ENCODE measurements at places on chromosomes 1 and 21.
A peak's percentile ranks its signal among the peaks of the same experiment; 100 is the strongest.

DNA sequence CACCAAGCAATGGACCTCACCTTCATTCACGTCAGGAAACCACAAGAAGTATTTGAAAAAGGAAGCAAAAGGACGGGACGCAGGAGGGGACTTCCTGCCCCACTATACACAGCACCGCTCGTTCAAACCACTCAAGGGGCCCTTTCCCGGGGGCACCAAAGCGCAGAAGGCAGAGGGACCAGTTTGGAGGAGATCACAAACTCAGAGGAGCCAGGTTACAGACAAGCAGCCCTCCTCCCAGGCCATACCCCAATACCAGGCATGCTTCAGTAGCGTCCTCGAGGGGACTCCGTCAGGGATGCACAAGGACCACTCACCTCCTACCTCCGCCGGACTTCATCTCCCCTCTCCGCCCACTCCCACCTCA lies 685 bp downstream of the CRTC2 start:
- no peak for DNase-seq

DNA sequence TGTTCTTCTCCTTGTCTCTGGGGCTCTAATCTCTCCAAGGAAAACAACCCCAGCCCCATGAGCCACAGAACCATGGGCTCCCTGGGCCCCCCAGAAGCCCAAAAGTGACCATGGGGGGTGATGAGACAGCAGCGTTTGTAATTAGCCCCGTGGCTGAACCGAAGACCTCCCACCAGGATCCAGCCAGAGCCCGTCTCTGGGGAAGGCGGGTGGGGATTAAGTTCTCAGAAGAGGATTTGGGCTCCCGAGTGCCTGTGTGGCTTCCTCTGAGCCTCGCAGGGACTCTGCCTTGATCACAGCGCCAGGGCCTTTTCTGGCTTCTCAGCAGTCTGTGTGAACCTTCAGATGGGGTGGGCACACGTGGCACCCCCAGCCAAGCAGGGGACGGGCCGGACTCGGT lies 77.0 kb downstream of the ALPL start:
- no peak for DNase-seq

- peak; percentile 61 for DNase-seq
Measured at GRCh38 chr1:89760496-89760895, 60.3 kb upstream of the LRRC8D start.

DNA sequence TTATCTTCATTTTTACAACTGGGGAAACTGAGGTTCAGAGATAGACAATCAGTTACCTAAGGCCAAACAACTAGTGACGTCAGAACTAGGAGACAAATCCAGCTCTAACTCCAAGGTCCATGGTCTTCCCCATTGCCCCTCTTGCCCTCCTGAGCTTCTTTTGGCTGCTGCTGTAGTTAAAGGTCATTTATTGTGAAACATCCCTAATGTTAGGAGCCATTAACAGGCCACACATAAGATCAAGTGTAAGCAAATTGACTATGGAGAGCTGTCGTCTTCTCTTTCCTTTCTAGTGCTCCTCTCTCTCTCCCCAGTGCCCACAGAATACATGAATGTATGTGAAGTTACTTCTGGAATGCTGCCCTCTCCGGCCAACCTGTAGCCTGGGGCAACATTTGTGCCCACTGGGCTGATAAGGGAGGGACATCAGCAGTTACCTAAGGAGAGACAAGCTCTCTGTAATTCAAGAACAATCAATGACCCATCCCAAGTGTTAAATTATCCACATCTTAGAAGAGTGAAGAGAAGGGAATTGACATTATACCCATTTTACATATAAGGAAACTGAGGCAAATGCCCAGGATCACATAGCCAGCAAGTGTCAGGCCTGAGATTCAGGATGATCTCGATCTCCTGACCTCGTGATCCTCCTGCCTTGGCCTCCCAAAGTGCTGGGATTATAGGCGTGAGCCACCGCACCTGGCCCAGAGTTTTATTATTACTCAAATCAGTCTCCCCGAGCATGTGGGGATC lies 40.1 kb downstream of the PTAFR start:
- no peak for DNase-seq

DNA sequence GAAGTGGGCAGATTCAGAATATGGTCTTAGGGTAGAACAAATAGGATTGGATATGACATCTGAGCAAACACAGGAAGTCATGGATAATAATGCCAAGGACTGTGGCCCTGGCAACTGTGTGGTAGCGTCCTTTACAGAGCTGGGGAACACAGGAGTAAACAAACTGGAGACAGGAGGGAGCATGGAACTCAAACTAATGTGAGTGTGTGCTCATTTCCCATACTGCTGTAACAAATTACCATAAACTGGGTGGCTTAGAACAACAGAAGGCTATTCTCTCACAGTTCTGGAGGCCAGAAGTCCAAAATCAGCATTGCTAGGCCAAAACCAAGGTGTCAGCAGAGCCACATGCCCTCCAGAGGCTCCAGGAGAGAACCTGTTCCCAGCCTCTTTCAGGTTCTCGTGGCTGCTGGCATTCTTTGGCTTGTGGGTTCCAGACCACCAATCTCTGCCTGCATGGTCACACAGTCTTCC lies 106.4 kb downstream of the TGFBR3 start:
- no peak for DNase-seq

DNA sequence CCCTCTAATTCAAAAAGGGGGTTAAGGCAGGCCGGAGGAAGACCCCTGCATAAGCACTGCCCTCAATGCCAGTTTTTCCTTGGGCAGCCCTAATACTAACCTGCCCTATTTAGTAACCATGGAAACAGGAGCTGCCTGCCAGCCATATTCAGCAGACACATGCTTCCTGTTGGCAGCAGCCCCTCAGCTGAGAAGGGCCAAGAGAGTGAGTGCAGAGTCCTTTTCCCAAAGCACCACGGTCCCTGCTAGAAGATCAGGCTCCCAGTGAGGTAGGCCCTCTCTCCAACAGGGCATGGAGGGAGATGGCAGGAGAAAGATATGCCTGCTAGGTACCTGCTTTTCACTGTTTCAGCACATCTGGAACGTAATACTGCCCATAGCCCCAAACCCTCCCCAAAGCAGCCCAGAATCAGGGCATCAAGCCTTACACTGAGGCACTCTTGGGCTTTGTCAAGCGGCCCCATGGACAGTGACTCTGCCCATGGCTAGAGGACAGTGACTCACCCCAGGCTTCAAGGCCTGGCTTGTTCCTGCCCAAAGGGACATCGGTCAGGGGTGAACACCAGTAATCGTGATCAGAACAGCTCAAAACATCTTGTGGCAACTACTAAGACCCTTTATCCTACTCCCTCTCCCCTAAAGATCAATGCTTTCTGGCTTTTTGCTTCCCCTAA lies 64.5 kb downstream of the BCAR3 start:
- no peak for DNase-seq

DNA sequence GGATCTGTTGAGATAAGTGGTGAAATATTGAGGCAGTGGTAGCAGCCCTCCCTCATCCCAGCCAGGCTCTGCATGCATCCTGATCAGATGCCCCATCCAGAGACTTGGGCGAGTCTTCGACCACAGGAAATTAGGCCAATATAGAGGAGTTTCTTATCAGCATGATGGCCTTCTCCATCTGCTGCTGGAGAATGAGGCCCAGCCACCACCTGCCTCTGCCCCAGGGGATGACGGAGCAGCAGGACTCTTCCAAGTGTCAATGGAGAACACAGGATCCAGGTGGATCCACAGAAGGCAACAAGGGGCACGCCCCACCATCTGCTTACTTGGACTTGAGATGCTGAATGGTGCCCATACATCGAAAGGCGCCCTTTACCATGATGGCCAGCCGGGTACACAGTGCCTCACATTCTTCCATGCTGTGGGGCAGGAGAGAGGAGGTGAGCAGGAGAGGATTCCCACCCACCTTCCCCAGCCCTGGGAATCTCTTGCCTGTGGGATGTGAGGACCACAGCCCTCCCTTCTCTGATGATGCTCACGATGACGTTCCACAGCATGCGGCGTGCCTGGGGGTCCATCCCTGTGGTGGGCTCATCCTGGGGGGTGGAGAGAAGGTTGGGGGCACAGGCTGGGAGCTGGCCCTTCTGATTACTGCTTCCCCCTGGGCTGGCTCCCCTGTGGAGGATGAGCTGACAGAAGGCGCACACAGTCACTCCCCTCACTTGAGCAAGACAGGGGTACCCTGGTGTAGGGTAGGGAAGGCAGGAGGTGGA lies 91.5 kb upstream of the GCLM start:
- DNase-seq = no peak

All from inflammatory macrophage (primary cell).